Globus pallidus (tissue), 1 donor: ENCODE measurements at places on chromosomes 1 and 21.

DNA sequence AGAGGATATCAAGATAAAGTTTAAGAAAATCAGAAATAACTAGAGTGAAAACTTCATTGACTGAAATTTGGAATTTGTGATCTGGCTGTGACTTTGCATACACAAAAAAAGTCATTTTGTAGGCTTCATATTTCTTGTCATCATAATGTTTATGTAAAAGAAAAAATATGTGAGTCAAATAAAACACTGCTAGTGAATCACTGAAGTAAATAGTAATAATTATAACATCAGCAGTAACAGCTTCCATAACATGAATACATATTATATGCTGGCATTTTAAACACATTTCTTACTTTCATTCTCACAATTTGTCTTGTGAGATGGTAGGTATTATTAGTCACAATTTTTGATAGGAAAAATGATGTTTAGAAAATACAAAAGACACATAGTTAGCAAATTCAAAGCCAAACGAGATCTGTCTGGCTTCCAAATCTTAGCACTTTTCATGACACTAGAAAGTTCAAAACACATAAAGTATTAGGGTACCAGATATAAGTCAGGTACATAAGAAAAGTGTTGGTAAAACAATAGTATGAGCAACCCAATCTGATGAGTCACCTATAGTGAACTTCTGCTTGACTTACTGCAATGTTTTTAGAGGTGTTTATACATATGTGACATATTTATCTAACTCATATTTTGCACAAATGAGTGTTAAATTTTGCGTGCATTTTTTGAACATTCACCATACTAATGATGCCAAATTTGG lies 241.0 kb upstream of the SNX7 start:
- no peak for DNase-seq

GRCh38 chr21:31473685-31474345 lies 129.8 kb upstream of the TIAM1 start:
- no peak for DNase-seq

DNA sequence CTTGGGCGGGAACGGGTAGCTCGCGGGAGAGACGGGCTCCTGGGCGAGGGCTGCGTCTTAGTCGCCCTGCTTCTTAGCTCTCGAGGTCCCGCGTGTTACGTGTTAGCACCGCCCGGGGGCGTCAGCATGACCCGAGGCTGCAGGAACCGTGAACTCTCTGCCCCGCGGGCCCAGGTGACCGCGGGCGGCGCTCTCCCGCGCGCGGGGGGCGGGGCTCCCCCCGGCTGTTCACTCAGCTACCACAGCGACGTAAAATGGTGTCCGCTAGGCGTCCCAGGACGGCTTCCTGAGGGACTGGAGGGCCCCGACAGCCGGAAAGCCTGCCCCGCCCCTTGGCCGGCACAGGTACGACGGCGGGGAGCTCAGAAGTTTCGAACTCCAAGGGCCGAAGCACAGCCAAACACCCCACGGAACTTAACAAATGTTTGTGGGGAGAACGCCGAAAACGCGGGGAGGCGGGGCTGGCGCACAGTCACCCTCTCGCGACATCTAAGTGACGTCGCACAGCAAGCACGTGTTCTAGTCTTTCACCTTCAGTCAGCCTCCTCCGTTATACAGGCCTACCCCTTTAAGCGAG lies 780 bp upstream of the RBM15 start:
- DNase-seq = no peak

DNA sequence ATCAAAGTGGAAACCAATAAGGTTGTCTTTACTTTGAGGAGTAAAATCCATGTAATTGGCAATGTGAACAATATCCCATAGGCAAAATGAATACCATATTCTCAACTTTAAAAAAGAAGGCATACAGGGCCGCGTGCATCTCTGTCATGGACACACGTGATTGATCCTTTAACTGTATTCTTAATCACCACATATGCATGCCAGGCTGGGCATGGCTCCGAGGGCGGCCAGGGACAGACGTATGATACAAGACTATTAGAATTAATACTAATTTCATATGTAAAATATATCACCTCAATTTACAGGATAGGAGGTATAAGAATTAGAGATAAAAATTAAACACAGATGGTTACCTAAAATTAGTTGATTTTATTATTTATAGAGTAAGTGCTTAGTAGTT lies 11.2 kb downstream of the RGS21 start:
- DNase-seq = no peak

- DNase-seq = no peak
Measured at GRCh38 chr21:30831194-30831765, 1.7 kb upstream of the KRTAP7-1 start.

- DNase-seq = no peak
Measured at GRCh38 chr1:151157067-151157531, 650 bp downstream of the TNFAIP8L2 start.

DNA sequence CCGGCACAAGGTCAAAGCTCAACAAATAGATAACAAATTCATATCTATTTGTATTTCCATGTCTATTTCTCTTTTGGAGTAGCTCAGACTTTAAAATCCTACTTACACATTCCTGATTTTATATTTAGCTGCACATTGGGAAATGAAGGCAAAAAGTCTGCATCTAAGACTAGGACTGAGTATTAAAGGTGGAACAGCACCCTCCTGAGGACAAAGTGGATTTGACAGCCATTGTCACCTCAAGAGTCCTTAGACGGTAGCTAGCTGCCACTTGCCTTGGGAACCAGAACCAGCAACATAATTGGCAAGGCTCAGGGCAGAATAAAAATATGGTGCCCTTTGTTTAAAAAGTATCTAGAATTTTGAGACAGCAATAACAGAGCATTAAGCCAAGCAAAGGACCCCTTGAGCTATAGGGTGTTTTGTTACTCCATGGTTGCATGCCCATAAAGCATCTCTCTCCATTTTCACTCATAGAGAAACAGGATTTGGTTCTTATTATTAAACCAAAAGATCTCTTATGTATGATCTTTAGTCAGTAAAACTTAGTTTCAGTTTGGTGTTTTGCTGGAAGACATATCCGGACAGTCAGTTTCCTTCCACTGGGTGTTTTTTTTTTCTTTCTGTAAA lies 30.0 kb upstream of the SGIP1 start:
- DNase-seq = peak; percentile 54

GRCh38 chr1:26921126-26921539 lies 410 bp upstream of the NUDC start:
- no peak for DNase-seq

DNA sequence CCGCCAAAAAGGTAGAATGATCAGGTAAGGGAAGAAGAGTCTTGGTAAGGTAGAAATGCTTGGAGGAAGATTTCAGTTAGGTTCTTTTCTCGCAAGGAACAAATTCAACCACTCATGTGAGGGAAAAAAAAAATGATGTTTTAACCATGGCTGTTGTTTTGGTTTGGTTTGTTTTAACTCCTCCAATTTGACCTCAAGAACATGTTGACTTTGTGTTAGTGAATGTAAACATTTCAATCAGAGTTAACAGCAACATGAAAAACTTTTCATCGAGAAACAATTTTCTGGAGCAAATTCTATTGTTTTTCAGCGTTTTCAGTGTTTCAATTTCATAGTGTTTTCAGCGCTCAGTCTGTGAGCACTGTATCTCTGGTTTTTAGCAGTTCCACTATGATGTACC lies 49.0 kb upstream of the PROX1 start:
- no peak for DNase-seq

- DNase-seq = peak; percentile 63
Measured at GRCh38 chr1:203271018-203271743, 34.1 kb upstream of the BTG2 start.

- no peak for DNase-seq
Measured at GRCh38 chr1:65762081-65762862, 30.4 kb upstream of the PDE4B start.

- no peak for DNase-seq
Measured at GRCh38 chr1:12604114-12604874, 13.7 kb downstream of the DHRS3 start.

- DNase-seq = no peak
Measured at GRCh38 chr1:53272349-53272748, 34.0 kb upstream of the MAGOH start.

DNA sequence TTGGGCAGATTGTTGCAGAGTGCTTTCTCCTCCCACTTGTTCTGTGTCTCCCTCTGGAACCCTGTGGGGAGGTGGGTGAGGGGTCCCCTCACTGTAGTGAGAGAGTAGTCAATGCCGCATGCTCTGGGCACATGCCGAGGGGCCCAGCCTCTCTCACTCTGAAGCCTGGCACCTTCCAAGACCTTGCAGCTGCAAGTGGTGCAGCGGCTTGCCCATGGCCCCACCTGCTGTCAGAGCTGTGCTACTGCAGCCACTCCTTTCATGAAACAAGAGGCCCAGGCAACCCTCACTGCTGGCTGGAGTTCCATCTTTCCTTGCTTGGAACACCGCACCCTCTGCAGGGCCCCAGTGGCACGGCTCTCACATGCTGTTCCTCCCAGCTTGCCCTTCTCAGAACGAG lies 58.4 kb upstream of the COL6A1 start:
- DNase-seq = peak; percentile 78

DNA sequence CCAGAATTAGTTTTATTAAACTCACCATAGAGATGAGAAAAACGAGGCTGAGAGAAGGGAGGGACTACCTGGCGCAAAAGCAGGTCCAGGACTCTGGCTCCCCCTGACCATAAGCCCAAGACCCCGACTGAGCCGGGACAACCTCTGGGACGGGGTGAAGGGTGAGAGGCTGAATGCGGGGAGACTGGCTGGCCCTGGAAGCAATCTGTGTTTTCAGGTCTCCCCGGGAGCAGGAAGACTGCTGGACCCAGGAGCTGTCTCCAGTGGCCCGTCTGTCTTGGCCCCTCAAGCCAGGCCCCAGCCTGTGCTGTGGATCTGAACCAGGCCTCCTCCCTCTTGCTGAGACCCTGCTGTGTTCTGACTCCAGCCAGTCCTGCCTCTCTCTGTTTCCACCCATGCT lies 240.8 kb downstream of the TRABD2B start:
- DNase-seq = no peak

DNA sequence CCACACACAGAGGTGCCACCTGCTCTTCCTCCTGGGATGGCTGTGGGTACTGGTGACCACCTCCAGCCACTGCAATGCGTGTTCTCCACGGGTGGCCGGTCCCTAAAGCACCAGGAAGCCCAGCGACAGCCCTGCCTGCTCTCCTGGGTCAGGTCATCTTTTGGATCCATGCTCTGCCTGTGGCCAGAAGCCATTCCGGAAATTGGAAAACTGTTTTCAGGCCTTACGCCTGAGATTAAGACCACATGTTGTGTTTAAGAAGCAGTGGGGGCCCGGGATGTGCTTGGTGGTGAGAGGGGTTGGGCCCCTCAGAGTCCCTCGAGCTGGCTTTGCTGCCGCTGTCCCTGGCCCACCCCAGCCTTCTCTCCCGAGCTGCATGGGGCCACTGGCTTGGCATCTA lies 150.8 kb downstream of the PEX14 start:
- DNase-seq = no peak

GRCh38 chr1:161816201-161816600 lies 50.1 kb downstream of the ATF6 start:
- no peak for DNase-seq

DNA sequence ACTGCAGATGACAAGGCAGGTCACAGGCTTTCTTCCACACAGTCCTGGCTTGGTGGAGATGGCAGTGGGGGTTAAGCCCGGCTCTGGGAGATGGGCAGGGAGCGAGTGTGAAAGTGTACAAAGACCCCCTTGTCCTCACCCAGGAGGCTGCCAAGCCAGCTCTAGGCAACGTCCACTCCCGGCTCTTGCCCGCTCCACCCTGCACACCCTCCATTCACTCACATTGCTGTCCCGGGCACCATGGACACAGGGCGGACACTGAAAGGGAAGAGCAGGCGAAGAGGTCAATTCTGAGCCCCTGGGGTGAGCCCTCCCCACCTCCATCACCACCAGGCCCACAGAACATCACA lies 8.9 kb downstream of the COL16A1 start:
- DNase-seq = peak; percentile 97

- no peak for DNase-seq
Measured at GRCh38 chr1:211920141-211920572, 89.6 kb upstream of the LPGAT1 start.

- peak; percentile 2 for DNase-seq
Measured at GRCh38 chr1:186738926-186739325, 58.7 kb upstream of the PTGS2 start.

- no peak for DNase-seq
Measured at GRCh38 chr1:33379631-33380354, 51.1 kb downstream of the PHC2 start.

DNA sequence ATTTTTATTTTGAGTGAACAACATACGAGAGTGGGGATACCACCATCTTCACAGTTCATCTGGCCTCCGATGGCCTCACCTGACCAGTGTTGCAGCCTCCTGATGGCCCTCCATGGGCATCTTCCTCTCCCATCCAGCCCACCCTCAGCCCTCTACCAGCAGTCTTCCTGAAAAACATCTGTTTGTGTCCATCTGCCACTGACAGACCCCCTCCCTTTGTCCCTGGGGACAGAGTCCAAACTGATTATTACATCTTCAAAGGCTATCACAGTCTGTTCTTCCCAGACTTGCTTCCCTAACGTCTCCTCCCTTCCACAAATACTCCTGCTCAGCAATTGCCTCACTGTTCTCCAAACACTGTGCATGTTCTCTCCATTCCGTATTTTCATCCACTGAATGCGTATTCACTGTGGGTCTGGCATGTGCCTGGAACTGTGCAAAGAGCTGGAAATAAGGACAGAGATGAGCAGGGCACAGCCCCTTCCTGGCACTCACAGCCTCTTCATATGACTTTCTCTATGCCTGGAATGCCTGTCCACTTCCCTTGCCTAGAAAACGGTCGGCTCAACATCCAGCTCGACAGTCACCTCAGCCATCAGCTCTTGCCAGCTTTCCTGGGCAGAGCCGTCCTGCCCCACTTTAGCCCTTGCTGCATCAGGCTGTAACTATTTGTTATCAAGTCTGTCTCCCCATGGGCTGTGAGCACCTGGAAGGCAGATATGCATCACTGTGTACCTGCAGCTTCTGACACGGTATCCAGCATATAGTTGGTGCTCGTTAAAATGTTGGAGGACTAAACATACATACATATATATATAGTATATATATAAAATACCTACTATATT lies 8.3 kb upstream of the ATF3 start:
- no peak for DNase-seq

DNA sequence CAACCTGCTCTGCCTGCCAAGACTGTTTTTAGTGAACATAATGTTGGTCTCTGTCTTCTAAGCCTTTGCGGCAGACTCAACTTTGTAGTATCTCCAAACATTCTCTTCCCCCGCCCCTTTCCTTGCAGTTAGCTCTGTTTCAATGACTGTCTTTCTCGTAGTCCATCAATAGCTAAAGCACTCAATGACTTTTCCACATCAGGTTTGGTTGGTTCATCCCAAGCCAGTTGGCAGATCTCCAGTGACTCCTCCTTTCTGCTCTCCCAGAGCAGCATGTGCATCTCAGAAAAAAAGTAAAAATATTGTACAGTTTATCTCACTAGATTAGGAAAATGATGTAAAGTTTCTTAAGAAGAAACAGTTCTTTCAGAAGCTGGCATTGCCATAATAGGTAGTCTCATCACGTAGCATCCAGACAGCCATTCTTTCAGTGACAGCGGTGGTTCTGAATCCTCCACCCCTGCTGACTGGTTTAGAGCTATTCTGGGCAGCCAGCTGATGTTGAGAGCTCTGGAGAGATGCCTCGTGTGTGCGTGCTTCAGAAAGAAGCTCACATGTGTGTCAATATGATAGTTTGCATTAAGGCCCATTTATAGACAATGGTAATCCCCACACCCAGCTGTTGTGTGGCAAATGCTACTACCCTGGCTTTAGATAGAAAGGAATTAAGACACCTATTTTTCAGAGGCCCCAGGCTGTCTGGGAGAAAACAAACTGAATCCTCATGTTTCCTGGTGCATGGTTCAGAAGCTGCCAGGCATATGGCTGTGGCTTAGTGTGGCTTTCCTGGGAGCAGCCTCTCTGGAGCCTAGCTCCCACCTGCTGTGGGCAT lies 53.2 kb downstream of the CNN3 start:
- DNase-seq = peak; percentile 91

- DNase-seq = no peak
Measured at GRCh38 chr1:62727656-62728407, 39.6 kb upstream of the DOCK7 start.
